Right lobe of liver (tissue), 6 donors: ENCODE measurements at places on chromosomes 1 and 21.

DNA sequence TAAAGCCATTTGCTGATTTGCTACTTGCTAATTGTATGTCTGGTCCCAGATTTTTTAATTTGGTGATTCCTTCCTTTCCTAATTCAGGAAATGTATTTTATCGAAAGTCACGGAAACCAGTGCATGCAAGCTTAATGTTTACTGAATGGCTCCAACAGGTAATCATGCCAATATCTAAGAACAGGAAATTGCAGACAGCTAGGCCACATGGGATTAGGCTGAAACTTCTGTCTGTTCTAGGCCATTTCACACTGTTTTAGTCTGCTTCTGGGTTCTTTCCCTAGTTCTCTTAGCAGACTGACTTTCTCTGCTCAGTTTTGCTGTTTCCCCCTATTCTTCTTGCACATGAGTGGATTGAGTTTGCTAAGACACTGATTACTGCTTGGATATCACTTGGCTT lies 111.4 kb downstream of the NTNG1 start:
- no peak overlapping the region for H3K4me3 ChIP-seq
- no peak overlapping the region for H3K27ac ChIP-seq
- no peaks in the 10 kb centered on the region for H3K4me1 ChIP-seq
- no peak for DNase-seq
- H3K27me3 ChIP-seq = no peaks in the 10 kb centered on the region
- H3K36me3 ChIP-seq = no peaks in the 10 kb centered on the region

DNA sequence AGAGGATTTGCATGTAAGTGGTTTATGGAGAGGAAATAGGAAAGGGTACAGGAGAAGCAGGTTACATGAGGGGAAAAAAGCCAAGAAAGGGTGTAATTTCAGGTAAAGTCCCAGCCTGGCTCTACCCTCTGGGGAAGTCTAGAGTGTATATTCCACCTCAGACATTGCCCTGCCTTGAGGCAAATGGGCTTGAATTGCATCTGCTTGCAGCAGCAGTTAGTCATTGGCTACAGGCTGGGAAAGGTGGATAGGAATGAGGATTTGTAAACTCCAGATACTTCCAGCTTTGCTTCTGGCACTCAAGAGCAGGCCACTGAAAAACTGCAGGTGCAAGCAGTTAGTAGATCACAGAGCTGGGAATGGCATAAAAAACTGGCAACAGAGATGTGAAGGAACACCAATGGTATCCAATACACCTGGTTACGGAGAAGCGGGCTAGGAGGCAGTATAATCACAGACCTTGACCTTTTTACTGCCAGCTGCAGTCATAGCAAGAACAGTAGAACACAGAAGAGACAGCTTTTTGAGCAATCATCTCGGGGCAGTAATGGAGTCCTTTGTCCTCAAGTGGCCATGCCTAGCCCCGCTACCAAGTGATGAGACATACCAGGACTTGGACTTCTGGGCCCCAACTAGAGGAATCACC lies 226.9 kb upstream of the NRIP1 start:
- H3K27ac ChIP-seq = no peak overlapping the region
- H3K4me1 ChIP-seq = no peaks in the 10 kb centered on the region

- H3K4me1 ChIP-seq = no peaks in the 10 kb centered on the region
- no peak for DNase-seq
- H3K4me3 ChIP-seq = no peak overlapping the region
- H3K27me3 ChIP-seq = no peaks in the 10 kb centered on the region
Observed at GRCh38 chr1:32051706-32052105, 21.0 kb upstream of the TMEM39B start.

DNA sequence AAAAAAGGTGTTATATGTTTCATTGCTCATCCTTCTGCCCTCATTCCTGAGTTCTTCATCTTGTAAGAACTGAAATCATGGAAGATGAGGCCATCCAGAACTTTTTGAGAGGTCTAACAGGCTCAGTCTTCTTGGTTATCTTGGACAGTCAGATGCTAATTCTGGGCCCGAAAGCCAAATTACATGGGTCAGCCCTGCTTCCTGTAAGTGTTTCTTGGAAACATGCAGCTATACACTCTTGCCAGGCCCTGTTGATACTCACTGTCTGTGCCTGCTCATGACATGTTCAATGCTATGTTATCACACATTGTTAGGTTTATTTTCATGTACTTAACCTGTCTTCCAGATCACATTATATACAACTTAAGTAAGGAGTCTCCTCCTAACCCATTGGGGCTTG lies 542.5 kb downstream of the NUF2 start:
- no peaks in the 10 kb centered on the region for H3K27me3 ChIP-seq
- DNase-seq = no peak
- H3K27ac ChIP-seq = no peak overlapping the region

GRCh38 chr1:43890815-43891214 lies 42.8 kb upstream of the ARTN start:
- no peak overlapping the region for H3K4me3 ChIP-seq
- DNase-seq = no peak
- H3K27me3 ChIP-seq = no peaks in the 10 kb centered on the region
- H3K36me3 ChIP-seq = no peaks in the 10 kb centered on the region
- H3K27ac ChIP-seq = no peak overlapping the region

DNA sequence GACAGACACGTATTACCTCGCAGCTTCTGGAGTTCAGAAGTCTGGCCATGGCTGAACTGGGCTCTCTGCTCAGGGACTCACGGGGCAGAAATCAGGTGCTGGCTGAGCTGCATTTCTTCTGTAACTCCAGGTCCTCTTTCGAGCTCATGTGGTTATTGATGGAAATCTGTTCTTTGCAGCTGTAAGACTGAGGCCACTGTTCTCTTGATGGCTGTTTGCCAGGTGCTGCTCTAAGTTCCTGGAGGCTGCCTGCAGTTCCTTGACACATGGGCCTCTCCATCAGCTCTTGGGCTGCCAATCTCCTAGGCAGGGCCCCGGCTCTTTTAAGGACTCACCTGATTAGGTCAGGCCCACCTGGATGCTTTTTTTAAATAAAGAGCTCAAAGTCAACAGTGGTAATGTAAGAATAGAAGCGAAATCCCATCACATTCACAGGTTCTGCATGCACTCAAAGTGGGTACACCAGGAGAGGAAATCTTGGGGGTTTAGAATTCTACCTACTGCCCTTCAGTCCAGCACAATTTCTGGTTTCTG lies 139.1 kb downstream of the KAZN start:
- H3K27ac ChIP-seq = no peak overlapping the region
- no peak for DNase-seq
- no peak overlapping the region for H3K4me3 ChIP-seq
- H3K4me1 ChIP-seq = no peaks in the 10 kb centered on the region

- no peaks in the 10 kb centered on the region for H3K36me3 ChIP-seq
- no peaks in the 10 kb centered on the region for H3K4me1 ChIP-seq
- H3K27me3 ChIP-seq = no peaks in the 10 kb centered on the region
- H3K27ac ChIP-seq = no peak overlapping the region
- DNase-seq = no peak
Observed at GRCh38 chr1:7899741-7900140, 40.9 kb downstream of the TNFRSF9 start.

- H3K4me1 ChIP-seq = peaks cover 3% of the 10 kb centered on the region
- no peak for DNase-seq
- H3K36me3 ChIP-seq = peaks cover 2% of the 10 kb centered on the region
- no peaks in the 10 kb centered on the region for H3K27me3 ChIP-seq
- no peak overlapping the region for H3K27ac ChIP-seq
Observed at GRCh38 chr1:167983797-167984420, 47.0 kb upstream of the MPC2 start.

- no peak overlapping the region for H3K4me3 ChIP-seq
- H3K27ac ChIP-seq = no peak overlapping the region
- no peak for DNase-seq
- no peaks in the 10 kb centered on the region for H3K36me3 ChIP-seq
Observed at GRCh38 chr1:221823149-221823548, 81.3 kb upstream of the DUSP10 start.

DNA sequence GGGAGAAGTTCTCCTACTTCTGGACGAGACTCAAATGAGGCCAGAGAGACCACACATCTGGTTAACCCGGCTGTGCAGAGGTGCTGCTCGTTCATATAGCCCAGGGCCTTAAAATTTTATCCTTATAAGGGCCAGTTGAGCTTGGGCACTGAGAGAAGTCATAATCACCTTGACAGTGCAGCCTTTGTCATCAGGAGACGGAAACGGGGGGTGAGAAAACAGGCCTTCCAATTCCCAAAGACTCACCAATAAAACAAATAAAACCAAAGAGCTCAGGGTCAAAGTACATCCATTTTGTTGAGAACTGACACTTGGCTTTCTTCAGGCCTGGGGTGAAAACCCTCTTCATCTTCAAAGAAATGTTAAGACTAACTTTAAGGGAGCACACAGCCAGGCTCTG lies 167.1 kb downstream of the TGFBR3 start:
- no peak for DNase-seq
- no peaks in the 10 kb centered on the region for H3K4me1 ChIP-seq
- no peak overlapping the region for H3K27ac ChIP-seq
- peaks cover 3% of the 10 kb centered on the region for H3K36me3 ChIP-seq
- no peaks in the 10 kb centered on the region for H3K27me3 ChIP-seq

- H3K36me3 ChIP-seq = no peaks in the 10 kb centered on the region
- H3K4me1 ChIP-seq = no peaks in the 10 kb centered on the region
- no peak overlapping the region for H3K27ac ChIP-seq
Observed at GRCh38 chr21:37762606-37763005, 153.7 kb downstream of the KCNJ6 start.

DNA sequence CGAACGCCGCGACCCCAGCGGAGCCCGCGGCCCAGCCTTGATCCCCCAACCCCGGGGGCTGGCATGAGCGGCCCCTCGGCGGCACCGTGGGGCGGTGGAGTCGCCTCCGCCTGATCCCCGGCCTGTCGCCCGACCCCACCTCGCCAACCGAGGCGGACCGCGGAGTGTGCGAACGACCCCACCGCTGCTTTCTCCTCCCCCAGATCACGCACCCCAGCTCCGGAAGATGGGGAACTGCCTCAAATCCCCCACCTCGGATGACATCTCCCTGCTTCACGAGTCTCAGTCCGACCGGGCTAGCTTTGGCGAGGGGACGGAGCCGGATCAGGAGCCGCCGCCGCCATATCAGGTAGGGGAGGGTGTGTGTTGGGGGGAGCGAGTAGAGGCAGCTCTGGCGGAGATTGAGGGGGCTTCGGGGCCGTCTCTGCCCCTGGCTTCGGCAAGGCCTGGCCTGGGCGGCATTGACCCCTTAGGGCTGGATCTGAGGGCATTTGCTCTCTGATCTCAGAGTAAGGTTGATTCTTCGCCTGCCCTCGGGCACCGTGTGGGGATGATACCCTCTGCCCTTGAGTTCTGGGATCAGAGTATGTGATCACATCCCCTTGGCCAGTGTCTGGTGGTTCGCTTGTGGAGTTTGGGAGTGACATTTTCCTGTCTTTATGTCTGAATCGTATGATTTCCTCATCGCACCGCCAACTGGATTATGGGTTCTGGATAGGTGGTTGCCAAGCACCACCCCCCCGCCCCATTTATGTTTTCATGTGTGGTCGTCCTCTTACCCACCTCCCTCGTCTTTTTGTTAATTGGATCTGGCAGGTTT lies 668 bp downstream of the RNF11 start:
- peaks cover 22% of the 10 kb centered on the region for H3K4me1 ChIP-seq
- no peaks in the 10 kb centered on the region for H3K27me3 ChIP-seq
- peak overlapping the region; percentile 88 for H3K4me3 ChIP-seq
- no peaks in the 10 kb centered on the region for H3K36me3 ChIP-seq

GRCh38 chr1:11184973-11185372 lies 4.2 kb upstream of the ANGPTL7 start:
- no peaks in the 10 kb centered on the region for H3K4me1 ChIP-seq
- no peaks in the 10 kb centered on the region for H3K36me3 ChIP-seq
- H3K27ac ChIP-seq = no peak overlapping the region
- no peak overlapping the region for H3K4me3 ChIP-seq

DNA sequence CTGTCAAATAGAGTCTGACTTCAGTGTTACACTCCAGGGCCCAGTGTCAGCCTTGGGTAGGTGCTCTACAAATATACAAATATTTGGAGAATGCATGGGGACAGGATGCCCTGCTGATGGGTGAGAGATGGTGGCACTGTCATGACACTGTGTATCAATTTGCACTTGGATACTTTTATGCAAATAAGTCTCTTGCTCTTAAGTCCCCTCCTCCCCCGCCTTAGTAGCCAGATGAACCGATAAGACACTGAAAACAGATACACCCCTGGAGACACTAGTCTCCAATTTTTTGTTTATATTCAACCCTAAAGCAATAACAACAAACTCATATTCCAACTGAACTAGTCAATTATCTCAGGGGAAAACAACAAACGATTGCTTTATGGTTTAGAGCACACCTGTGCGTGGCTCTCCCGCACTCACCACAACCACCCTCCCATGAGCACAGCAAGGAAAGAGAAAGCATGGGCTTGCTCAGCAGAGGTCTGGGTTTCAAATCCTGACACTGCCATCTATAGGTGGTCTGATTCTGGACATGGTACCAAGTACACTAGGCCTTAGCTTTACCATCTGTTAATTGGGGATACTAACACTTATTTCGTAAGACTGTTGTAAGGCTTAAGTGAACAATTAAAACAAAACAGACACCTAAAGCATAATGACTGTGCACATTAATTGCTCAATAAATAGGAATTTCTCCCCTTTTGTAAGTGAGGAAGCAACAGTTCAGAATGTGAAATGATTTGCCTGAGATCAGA lies 50.3 kb downstream of the HIVEP3 start:
- H3K4me1 ChIP-seq = no peaks in the 10 kb centered on the region
- H3K36me3 ChIP-seq = no peaks in the 10 kb centered on the region
- no peak overlapping the region for H3K27ac ChIP-seq

DNA sequence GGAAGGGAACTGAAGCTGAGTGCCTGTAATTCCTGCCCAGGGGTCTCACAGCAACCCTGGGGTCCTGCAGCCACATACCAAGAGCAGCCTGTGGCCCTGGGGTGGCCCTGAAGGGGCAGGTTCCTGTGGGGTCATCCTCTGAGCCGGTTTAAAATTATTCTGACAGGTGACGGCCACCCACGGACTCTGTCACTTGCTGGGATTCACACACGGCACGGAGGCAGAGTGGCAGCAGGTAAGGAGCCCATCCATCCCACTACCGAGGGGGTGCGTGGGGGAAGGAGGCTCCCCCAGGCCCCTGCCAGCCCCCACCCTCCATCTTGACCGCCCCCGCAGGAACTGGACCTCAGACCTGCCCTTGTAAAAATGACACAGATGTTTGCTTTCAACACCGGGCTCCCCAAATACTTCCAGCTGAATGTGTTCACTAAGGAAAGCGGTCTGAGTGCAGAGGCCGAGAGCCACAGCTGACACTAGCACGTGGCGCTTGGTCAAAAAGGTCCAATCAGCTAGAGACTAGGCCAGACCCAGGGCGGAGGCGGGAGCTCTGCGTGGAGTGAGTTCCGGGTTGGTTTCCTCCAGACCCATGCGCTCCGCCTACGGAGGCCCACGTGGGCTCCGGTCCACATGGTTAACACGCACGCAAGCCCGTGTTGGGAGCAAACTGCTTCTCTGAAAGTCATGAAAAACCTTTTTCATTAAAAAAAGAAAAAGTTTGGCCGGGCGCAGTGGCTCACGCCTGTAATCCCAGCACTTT lies 10.0 kb downstream of the YBEY start:
- no peaks in the 10 kb centered on the region for H3K27me3 ChIP-seq
- H3K36me3 ChIP-seq = no peaks in the 10 kb centered on the region
- DNase-seq = peak; percentile 75
- no peak overlapping the region for H3K27ac ChIP-seq

- H3K4me1 ChIP-seq = no peaks in the 10 kb centered on the region
- no peaks in the 10 kb centered on the region for H3K27me3 ChIP-seq
- no peak overlapping the region for H3K27ac ChIP-seq
Observed at GRCh38 chr1:38533772-38534472, 325.6 kb downstream of the RRAGC start.
